Fibroblast of the aortic adventitia (primary cell): ENCODE measurements at places on chromosomes 16 and 17.
A peak's percentile ranks its signal among the peaks of the same experiment; 100 is the strongest.

DNA sequence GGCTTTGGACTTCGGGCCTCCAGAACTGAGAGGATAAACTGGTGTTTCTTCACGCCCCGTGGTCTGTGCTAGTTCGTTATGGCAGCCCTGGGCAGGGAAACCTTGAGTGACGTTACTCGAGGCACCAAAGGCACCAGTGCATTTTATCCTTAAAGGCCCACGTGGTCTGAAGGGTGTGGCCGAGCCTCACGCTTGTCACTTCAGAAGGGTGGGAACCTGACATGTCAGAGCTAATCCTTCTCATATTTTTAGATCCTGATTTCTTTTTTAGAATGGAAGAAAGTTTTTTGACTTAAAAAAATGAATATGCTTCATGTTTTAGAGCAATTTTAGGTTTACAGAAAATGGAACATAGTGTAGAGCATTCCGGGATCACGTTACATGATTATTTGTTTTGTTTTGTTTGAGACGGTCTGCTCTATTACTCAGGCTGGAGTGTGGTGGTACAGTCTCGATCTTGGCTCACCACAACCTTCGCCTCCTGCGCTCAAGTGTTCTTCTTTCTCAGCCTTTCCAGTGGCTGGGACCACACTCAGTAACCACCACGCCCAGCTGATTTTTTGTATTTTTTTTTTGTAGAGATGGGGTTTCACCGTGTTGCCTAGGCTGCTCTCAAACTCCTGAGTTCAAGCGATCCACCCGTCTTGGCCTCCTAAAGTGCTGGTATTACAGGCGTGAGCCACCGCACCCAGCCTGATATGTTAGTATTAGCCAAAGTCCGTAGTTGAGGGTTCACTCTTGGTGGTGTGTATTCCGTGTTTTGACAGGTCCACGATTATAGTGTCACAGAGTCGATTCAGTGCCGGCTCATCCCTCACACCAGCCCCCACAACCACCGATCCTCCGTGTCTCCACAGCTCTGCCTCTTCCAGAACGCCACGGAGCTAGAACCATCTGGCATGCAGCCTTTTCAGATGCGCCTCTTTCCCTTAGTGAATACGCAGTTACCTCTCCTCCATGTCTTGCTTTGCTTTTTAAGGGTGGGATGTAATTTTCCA lies 47.9 kb downstream of the RAB11FIP3 start:
- DNase-seq = no peak

DNA sequence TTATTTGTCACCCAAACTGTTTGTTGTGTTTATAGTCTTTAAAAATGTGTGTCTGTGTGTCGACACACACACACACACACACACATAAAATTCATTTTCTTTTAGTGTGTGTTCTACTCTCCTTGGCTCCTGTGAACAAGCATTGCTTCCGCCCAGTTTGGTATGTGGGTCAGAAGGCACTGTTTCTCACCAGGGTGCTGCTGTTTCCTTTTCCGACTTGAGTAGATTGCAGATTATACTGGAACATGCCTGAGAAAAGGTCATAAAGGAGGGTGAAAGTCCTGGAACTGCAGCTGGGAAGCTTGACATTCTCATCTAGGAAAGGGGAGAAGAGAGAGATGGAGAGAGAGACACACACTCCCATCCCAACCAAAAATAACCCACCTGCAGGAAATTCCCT lies 330.3 kb downstream of the BCAS3 start:
- no peak for DNase-seq

DNA sequence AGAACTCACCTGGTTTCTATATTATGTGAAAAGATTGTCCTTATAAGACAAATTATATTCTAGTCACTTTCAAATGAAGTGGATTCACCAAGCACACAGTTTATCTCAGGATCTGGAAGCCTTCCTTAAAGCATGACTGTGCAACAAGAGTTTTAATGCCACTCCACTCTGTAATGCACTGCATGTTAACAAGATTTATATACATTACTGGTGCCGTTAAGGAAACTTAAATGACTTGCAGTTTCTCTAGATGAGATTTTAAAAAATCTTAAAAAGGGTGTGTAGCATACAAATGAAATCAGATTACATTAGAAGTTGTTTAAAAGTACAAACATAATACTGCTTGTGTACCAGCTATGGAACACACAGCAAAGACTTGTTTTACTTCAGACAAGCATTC lies 150.8 kb downstream of the SNX11 start:
- no peak for DNase-seq

GRCh38 chr17:79090443-79091225 lies 16.0 kb downstream of the ENGASE start:
- peak; percentile 2 for DNase-seq

- no peak for DNase-seq
These were observed 10.0 kb downstream of the ZNF689 start for GRCh38 chr16:30600215-30600614.

DNA sequence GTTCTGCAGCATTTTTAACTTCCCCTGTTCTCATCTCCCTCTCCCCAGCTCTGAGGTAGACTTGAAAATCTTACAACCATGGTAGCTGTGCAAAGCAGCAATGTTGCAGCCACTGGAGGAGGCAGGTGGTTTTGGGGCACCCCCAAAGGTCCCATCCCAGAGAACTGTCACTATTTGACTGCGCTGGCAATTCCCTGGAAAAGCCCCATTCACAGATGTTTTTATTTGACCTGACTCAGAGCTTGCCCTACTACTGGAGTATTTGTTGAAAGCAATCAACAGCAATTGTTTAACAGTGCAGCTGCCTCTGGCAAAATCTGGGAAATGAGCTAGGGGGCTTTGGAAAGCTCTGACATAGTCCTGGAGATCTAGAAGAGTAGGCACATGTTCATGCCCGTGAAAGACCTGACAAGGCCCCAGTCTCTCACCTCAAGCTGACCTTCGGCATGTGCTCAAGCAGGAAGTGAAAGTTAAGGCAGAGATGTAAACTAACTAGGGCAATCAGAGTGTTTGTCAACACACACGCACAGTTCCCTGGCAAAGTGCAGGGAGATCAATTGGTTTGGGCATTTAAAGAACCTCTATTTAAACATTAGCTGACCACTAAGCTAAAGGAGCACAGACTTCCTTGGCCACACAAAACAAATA lies 19.7 kb upstream of the PIK3R5 start:
- DNase-seq = no peak

DNA sequence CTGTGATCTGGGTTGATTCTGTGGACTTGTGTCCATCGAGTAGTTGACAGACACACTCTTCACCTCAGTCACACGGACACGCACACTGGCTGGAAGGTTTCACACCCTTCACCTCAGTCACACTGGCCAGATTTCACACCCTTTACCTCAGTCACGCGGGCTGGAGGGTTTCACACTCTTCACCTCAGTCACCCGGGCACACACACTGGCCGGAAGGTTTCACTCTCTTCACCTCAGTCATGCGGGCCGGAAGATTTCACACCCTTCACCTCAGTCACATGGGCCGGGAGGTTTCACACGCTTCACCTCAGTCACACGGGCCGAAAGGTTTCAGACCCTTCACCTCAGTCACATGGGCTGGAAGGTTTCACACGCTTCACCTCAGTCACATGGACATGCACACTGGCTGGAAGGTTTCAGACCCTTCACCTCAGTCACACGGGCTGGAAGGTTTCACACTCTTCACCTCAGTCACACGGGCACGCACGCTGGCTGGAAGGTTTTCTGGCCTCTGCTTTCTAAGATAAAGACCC lies 96.2 kb downstream of the PGS1 start:
- DNase-seq = no peak

- DNase-seq = no peak
These were observed 15.8 kb downstream of the ANKFY1 start for GRCh38 chr17:4247971-4248388.

DNA sequence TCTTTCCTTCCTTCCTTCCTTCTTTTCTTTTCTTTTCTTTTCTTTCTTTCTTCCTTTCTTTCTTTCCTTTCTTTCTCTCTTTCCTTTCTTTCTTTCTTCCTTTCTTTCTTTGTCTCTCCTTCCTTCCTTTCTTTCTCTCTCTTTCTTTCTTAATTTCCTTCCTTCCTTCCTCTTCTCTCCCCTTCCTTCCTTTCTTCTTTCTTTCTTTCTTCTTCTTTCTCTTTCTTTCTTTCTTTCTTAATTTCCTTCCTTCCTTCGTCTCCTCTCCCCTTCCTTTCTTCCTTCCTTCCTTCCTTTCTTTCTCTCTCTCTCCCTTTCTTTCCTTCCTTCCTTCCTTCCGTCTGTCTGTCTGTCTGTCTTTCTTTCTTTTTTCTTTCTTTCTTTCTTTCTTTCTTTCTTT lies 1446.5 kb upstream of the GOT2 start:
- DNase-seq = no peak

- DNase-seq = peak; percentile 73
These were observed 29.9 kb downstream of the DYNLL2 start for GRCh38 chr17:58112970-58113631.

DNA sequence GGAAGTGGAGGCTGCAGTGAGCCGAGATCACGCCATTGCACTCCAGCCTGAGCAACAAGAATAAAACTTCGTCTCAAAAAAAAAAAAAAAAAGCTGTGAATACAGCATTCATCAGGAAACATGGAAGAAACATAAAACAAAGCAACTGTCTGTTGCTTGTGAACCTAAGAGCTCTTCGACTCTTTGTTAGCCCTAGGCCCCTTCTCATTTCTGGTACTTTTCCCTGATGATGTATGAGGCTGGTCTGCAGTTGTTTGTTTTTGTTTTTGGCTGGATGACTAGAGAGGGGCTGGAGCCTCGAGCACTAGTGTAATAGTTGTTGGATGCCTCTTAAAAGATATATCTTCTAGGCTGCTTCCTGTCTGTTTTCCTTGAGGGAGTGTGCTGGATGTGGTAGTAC lies 113.5 kb downstream of the MAP2K6 start:
- no peak for DNase-seq

DNA sequence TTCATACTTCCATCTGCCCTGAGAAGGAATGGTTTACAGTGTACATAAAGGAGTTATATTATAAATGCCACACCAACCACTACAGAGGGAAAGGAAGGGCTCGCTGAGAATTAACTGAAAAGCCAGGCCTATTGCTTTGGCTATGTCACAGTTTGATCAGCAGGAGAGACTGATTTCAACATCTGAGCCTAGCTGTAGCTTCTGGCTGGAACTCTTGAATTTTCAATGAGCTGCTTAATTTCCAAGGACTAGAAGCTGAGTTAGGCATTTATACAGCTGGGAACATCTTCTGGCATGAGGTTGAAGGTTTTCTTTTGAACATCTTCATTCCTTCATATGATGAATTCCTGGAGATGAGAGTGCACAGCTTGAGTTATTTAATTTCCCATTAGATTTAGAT lies 47.6 kb upstream of the GNAO1 start:
- DNase-seq = no peak

GRCh38 chr17:6526362-6527152 lies 29.8 kb downstream of the PITPNM3 start:
- peak; percentile 20 for DNase-seq

DNA sequence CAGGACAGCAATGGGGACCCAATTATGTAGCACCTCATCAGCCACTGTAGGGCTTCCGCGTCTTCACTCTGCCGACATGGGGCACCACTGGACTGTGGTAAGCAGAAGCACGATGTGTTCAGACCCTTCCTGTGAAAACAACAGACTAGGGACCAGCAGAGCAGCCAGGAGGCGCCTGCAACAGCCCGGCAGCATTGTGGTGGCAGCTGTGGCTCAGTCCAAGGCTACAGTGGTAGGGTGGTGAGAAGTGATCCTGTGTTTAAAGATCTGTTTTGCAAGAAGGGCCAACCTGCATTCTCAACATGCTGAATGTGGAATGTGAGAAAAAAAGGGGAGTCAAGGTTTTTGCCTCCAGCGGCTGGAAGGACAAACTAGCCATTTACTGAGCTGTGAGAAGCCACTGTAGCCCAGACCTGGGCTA lies 80.8 kb downstream of the GAS7 start:
- no peak for DNase-seq

- no peak for DNase-seq
These were observed 1.2 kb upstream of the CYB5B start for GRCh38 chr16:69423189-69423588.

DNA sequence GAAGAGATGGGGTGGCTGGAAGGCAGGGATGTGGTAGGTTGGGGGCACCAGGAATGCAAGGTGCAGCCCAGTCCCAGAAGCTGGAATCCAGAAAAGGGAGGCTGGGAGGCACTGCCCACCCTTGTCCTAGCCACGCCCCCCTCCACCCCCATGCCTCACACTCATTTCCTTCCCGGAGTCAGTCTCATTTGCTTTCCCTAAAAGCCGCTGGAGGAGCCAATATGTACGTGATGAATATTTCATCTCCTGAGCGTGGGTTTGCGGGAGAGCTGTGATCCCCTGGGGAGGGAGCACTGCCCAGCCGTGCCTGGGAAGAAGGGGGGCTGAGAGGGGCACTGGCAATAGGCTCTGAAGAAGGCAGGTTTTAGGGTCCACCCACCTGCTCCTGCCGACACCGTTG lies 124.5 kb upstream of the LHX1 start:
- DNase-seq = no peak

DNA sequence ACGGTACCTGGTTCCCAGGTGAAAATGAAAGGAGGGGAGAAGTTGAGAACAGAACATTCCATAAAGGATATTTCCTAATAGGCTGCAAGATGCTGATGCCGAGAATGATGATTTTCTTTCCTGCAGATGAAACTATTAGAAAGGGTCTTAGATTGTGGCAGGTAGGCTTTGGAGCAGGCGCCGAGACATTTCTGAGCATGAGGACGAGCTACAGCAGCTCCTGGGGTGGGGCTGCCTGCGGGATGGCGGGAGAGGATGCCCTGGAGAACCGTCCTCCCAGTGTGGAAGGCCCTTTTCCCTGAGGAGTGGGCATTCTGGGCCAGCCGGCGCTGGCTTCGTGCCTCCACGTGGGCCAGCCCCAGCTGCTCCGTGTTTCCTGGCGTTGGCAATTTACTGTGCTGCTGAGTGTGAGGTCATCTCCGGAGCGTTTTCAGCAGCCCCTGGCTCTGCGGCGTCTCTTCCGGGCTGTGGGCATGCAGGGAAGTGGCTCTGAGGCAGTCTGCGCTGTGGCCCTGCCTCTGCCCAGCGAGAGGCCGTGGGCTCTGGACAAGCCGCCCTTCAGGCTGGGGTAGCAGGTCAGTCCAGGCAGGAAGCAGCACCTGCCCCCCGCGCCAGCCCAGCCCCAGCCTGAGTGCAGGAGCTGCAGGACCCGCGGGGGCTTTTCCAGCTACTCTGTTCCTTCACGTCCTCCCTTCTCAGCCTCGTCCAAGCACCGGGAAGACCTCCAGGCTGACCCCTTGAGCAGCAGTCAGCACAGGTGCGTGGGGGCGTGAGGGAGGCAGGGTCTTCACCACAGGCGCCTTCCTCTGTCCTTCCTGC lies 12.2 kb downstream of the ENGASE start:
- DNase-seq = no peak

DNA sequence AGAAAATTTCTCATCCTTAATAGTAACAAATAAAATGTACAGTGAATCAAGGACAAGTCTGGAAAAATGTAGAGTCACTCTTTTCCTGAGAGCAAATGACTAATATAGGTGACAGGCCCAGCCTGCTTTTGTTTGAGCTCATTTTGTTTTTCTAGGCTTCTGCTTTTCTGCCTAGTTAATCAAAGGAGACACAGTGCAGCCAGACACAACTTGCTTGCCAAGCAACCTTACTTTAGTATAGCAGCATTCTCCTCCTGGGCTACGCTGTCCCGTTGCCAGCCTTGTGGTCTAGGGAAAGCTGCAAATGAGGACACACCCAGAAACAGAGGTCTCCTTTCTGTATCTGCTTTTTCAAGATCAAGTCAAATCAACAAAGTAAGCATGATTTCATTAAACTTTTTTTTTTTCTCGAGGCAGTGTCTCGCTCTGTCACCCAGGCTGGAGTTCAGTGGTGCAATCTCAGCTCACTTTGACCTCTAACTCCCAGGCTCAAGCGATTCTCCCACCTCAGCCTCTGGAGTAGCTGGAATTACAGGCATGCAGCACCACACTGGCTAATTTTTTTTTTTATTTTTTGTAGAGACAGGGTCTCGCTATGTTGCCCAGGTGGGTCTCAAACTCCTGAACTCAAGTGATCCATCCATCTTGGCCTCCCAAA lies 17.2 kb downstream of the GINS3 start:
- DNase-seq = peak; percentile 94
